ENCODE measurements at places on chromosomes 3 and 15.
A peak's percentile ranks its signal among the peaks of the same experiment; 100 is the strongest.

GRCh38 chr3:113240841-113241240 is 29.5 kb downstream of the BOC start:
- DNase-seq = no peak

DNA sequence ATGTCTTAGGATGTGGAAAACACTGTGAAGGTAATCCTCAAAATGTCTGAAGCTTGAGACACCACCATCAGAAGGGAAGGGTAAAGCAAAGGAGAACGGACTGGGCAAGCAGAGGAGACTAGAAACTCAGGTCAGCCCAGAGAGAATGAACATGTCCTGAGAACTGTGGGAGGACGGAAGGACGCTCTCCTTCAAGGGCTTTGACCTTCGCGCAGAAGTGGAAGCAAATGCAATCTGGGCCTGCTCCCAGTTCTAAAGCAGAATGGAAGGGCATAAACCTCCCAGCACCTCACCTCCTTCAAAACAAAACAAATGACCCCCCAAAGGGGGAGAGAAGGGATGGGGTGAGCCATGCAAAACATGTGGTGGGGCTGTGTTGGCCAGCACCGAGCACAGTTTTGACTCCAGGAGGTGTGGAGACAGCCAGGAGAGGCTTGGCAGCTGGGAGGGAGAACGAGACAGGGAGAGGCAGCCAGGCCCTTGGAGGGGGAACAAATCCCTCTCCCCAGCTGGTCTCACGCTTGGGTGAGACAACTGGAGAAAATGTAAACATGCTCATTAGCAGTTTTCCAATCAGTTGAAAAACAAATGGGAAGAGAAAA is 222.4 kb upstream of the WNT5A start:
- no peak for DNase-seq

GRCh38 chr15:33374226-33374914 is 63.6 kb downstream of the RYR3 start:
- DNase-seq = no peak

DNA sequence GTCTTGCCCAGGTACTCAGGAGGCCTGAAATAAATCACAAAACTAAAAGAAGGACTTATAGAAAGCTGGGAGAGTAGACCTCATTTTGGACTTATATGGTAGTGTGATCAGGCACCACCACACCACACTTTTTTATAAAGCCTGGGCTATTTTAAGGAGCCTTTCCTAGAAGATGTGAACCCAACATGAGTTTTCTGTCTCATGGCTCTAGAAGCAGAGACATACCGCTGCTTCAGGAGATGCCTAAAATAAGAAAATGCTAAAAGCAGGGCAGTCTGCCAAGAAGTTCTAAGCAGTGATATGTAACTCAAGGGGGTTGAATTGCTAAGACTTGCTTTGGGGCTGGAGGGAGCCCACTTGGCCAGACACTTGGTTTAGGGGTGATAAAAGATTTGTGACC is 49.6 kb downstream of the SUMF1 start:
- DNase-seq = no peak

- no peak for DNase-seq
These were observed 206.5 kb downstream of the DTWD1 start for GRCh38 chr15:49827311-49827710.

GRCh38 chr3:13069495-13069894 is 3.7 kb downstream of the IQSEC1 start:
- DNase-seq = peak; percentile 60

GRCh38 chr3:171005648-171006047 is 20.9 kb downstream of the SLC2A2 start:
- no peak for DNase-seq

- DNase-seq = no peak
These were observed 198.2 kb upstream of the LMCD1 start for GRCh38 chr3:8303466-8303865.

DNA sequence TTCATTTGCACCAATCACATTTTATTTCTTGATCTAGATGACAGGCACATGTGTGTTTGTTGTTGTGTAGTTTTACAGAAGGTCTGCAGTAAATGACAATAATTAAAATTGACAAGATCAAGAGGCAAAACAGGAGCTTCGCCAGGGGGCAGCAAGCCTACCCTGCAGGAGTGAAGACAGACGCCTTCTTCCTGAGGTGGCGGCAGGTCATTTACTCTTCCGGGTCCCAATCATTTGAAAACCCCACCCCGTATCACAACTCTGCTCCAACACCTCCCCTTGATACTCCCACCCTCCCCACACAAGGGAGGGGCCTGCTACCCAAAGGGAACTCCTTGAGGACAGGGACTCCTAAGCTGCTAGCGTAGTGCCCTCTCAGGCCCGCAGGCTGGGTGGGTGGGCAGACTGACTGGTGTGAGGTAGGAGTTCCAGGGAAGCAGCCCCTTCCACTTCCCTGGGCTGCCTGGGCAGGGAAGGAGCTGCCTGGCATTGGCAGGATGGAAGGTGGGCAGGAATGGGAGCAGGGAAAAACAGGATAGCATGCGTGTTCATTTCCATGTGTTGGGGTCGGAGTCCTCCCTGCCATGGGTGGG is 13.1 kb downstream of the CHDH start:
- no peak for DNase-seq

DNA sequence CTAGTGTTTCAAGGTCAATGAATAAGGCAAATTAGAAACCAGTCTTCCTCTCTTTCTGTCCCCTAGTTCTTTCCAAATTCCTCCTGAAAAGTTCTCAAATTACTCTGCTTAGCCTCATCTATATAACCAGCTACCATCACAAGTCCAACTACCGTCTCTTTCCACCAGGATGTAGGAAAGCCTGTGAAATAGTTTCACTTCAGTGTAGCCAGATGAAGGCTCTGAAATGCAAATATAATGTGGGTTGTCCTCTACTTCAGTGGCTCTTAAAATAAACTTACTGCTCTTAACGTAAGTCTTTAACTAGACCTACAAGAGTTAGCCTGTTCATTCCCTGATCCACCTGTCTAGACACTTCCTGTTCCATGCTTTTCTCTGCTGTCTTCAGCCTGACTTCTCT is 827.7 kb downstream of the ROBO1 start:
- DNase-seq = no peak

GRCh38 chr3:44208568-44208967 is 33.1 kb upstream of the TOPAZ1 start:
- no peak for DNase-seq

DNA sequence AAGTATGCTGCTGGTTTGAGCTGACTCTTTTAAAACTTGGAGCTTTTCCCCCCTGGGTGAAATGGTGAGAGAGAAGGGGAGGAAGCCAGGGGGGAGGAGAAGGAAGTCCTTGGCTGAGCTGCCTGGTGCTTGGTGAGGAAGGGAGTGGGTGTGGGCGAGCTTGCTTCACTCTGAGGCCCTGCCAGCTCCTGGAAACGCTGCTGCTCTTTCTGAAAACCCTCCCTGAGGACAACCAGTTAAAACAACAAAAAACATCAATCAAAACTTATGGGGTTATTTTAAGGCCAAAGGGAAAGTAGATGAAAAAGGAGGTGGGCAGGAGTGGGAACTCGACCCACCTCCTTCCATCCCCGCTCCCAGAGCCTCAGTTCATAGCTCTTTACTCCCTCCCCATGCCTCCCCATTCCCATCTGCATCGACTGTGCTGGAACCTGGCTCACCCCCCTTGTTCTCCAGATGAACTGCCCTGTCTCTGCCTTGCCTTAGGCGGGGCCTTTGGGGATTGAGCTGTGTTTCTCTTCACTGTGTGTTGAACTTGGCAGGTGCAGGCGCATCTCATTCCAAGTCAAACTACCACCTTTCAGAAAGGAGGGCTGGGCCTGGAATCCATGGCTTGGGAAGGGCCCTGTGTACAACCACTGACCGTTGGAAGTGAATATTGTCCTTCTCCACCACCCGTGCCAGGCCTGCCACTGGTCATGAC is 166.1 kb downstream of the ZNF621 start:
- DNase-seq = no peak

GRCh38 chr3:171494457-171495109 is 34.4 kb upstream of the TNIK start:
- no peak for DNase-seq

DNA sequence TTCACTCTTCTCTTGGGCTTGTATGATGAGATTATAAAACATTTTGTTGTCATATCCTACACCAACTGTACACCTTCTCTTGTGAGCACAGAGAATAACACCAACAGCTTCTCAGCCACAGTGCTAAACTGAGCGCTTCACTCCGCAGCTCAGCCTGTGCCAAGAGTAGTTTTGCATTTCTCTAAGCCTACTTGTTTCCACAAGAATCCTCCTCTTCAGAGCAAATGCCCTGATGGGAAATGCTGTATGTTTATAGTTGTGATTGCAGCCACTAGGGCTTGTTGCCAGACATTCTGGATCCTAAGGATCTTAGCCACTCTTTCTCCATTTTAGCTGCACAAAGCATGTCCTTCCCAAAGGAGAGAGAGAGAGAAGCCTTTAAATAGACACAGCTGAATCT is 138.8 kb upstream of the PLXND1 start:
- no peak for DNase-seq

DNA sequence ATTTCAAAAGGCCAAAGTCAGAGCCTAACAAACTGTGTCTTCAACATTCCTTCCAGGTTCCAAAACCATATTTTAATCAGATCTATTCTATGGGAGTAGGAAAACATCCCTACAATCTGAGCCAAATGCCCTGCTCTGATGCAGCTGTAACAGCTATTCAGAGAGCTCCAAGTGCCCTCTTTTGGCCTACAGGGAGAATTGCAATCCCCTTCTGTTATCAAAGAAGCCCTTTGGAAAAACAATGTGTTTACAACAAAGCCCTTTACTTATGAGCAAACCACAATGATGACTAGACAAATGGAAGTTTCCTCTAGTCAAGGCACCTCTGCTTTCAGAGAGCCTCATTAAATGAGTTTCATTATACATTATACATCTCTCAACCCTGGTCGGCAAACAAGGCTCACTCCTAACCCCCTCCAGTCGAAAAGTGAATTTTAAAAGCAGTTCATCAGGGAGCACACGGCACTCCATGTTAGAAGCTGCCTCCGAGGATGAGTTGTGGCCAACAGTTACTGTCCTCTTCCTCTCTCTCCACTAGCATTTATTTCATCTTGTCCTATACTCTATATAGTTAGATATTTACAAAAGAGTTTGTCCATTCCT is 42.6 kb upstream of the TMCO5A start:
- no peak for DNase-seq

DNA sequence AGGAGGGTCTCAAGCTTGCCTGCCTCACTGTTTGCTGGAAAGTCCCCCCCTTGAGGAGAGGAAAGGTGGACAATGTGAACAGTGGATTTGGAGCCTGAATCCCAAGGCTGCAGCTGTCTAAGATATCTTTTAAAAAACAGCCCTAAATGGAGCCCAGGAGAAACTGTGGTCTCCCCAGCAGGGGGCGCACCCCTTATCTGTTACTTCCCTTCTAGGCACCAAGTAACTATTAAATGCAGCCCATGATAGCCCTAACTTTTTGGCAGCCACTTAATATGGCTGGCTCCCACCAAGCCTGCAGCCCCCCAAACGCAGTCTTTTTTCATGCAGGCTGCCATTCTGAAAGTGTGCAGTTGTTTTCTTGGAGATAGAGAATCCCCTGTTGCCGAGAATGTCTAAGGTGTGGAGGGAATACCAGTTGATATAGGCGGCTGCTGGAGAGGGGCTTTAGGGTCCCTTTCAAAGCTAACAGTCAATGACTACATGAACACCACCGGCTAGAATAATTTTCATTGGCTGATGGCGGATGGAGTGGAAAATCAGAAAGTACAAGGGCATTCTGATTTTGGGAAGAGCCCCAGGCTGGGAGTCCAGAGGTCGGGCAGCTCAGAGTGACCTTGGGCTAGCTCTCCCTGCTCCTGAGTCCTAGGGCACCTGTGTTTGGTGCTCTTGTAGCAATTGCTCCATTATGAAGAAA is 1.3 kb downstream of the RHCG start:
- DNase-seq = no peak

- no peak for DNase-seq
These were observed 203.9 kb downstream of the TLE3 start for GRCh38 chr15:69893863-69894262.

DNA sequence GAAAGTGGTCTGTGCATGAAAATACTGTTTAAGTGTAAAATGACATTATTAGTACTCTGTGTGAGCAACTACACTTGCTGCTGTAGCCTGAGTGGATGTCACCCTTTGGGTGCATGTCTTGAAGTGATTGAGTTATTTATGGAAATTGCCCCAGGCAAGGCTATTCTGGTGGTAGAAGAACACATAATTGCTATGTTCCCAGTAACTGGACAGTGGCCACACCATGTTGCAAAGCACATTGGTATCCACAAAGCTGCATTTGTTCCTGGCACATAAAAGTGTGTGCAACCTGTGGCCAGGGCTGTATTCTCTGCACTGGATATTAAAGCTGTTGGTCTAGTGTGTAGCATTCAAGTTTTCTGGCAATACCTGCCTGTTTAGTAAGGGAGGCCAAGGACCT is 23.8 kb downstream of the MTMR14 start:
- DNase-seq = no peak

DNA sequence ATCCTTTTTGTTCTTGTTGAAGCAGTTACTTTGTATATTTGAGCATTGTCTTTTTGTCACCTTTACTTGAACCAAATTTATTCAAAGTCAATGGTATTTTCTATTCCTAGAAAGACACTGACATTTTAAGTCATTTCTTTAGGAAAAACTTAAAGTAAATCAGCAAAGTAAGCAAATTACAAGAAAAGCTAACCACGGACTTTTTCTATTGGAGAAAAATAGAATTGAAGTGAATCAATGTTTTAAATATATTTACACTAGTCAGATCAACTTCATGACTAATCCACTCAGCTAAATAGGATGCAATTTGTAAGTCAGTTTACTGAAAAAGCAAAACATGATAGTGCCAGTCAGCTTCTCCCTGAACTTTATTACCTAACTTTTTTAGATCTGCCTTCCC is 733.8 kb upstream of the ALCAM start:
- no peak for DNase-seq

DNA sequence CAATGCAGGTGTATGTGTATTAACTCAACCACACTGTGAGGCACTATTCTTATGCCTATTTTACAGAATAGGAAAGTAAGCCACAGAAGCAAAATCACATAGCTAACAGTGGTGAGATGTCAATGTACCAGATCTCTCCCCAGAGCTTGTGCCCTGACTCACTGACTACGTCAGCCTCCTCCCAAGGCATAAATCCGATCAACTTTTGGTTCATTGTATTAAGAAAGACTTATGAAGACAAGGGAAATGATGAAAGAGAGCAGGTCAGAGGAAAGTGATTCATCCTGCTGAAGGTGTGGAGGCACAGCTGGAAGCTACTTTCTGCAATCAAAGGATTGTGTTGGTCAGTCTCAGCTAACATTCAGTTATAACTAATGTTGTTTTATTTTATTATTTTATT is 33.0 kb upstream of the SV2B start:
- no peak for DNase-seq

- no peak for DNase-seq
These were observed 3.7 kb downstream of the IGF2BP2 start for GRCh38 chr3:185820973-185821758.

DNA sequence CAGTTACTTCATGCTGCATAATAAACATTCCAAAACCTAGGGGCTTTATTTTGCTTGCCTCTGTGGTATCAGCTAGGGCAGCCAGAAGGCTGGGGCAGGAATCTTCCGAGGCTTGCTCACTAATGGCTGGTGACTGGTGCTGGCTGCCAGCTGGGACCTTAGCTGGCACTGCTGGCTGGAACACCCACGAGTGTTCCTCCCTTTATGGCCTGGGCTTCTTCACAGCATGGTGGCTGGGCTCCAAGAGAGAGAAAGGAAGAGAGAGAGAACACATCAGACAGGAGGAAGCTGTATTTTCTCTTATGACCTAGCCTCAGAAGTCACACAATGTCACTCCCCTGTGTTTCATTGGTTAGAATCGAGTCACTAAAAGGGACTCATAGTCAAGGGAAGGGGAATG is 23.9 kb upstream of the CDCP1 start:
- DNase-seq = no peak

Measured in stimulated activated CD8-positive, alpha-beta memory T cell treated with anti-CD3 and anti-CD28 coated beads, Interleukin-7, amount 100 ng/mL, for 48 hours (primary cell).